Fibroblast of the aortic adventitia (primary cell): ENCODE measurements at places on chromosomes 6 and 20. TPM values are rescaled to one million over a fixed set of nuclear protein-coding genes. Genes with fewer than 3 reads are reported as not detected.

DUSP22 gene
- 17.0 and 18.6 TPM in 2 replicates for total RNA-seq

RBM24 gene
- 0.65 and 1.9 TPM in 2 replicates for total RNA-seq

RAET1G gene
- total RNA-seq = 0.82 and 4.6 TPM in 2 replicates

FHL5 gene
- not detected in 2 replicates for total RNA-seq

RSPO4 gene
- not detected in 2 replicates for total RNA-seq

WFDC10B gene
- not detected in 2 replicates for total RNA-seq

BFSP1 gene
- 1.3 and 3.5 TPM in 2 replicates for total RNA-seq

- DNase-seq = peak; percentile 45
Measured at GRCh38 chr6:149895833-149896271, 2.1 kb downstream of the RAET1E start.

DNA sequence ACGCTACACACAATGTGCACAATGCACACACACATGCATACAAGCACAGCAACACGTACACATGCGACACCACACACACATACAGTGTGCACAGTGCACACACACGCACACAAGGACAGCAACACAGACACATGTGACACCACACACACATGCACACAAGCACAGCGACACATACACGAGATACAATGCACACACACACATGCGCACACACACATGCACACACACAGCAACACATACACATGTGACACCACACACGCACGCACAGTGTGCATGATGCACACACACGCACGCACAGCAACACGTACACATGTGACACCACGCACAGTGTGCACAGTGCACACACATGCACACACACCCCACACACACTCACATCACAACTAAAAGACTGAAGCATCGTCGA is 327.3 kb downstream of the THBS2 start:
- no peak for DNase-seq

DNA sequence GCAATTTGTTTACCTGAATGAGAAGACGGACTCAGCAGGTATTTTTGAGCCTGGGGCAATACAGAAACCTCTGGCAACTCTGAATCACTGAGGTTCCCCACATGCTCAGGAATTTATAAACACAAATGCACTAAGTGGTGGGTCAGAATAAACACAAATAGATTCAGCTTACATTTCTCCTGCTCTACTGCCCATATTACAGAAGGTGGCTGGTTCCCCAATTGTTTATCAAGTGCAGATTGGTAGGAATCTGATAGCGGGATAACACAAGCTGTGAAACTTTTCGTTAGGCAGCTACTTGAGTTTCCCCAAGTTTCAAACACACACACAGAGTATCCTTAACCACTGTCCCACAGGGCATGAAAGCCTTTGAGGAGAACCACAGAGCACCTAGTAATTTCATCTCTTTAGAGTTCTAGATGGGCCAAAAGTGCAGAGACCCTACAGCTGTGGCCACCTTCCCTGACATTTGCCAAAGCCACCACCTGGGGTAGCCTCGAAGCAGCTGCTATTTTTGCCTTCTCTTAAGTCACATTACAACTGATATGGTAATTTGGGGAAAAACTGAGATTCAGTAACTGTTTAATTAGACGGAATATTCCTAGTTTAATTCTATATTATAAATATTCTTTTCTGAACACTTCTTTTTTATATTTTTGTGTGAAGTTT is 204.2 kb upstream of the PTCHD4 start:
- no peak for DNase-seq

DNA sequence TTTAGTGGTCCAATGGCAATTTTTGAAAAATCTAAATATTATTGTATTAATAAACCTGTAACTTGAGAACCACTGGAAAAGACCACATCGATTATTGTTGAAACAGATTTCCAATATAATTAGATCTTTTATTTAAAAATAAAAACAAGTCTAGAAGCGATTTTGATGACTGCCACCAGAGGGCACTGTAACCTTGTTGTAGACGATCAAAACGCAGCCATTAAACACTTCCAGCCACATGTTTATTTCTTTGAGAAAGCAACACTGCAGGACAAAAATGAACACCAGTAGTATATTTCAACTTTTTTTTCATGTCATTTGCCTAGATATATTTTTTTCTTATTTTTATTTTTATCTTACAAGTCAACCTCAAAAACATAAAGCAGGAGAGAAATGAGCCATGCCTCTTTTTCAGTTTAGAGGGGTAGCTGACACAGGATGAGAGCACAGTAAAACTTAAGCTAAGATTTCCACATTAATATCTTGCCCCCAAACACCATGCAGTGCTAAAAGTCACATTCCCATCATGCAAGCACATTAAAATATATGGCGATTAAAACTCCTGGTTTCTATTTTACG is 115.4 kb downstream of the OPRM1 start:
- DNase-seq = peak; percentile 87

- DNase-seq = peak; percentile 99
Measured at GRCh38 chr6:14671261-14671681, 553.7 kb downstream of the CD83 start.

- peak; percentile 31 for DNase-seq
Measured at GRCh38 chr6:80357674-80358073, 251.2 kb downstream of the BCKDHB start.

GRCh38 chr20:671252-672030 is 4.2 kb downstream of the SCRT2 start:
- DNase-seq = no peak

GRCh38 chr6:31711233-31711632 is 3.9 kb upstream of the LY6G6D start:
- no peak for DNase-seq

DNA sequence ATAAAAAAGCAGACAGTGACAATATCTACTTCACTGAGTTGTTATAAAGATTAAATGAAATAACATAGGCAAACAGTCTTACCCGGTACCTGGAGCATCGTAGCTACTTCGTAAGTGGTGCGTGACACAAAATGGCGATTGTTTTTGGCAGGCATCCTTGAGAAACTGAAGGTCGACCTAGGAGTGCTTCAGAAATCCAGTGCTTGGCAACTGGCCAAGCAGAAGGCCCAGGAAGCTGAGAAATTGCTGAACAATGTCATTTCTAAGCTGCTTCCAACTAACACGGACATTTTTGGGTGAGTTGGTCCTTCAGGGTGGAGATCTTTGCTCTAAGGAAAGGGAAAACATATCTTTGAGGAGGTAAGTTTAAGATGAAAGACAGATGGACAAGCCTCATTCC is 4.8 kb downstream of the BPIFA2 start:
- DNase-seq = no peak

- no peak for DNase-seq
Measured at GRCh38 chr6:138559143-138559542, 59.8 kb upstream of the NHSL1 start.

DNA sequence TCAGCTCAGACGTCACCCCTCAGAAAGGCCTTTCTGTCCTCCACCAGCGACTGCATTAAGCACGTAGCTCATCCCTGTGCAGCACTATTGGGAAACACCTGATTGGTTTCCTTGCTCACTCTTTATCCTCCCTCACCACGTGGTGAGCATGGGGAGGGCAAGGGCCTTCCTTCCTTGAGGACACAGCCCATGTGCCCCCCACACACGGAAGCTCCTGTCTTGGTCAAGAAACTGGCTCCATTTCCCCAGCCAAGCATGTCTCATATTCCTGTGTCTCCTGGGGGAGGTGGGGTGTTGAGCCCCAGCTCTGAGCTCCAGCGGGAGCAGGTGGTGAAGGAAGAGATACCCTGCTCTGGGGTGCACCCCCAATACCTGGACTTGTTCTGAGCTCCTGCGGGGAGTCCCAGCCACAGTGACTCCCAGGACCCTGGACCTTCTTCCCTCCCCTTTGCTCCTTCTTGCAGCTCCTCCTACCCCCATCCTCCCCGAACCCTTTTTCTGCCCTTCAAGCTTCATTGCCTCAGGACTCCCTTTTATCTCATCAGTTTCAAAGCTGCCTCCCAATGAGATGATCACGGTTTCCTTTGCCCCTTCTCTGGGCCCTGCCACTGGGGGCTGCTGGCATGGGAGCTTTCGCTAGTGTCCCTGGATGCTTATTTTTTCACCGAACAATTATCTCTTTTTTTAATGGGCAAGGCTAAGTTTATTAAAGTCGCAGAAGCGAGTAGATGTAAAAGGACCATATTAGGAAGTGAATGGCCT is 230.1 kb downstream of the TFAP2C start:
- DNase-seq = no peak

DNA sequence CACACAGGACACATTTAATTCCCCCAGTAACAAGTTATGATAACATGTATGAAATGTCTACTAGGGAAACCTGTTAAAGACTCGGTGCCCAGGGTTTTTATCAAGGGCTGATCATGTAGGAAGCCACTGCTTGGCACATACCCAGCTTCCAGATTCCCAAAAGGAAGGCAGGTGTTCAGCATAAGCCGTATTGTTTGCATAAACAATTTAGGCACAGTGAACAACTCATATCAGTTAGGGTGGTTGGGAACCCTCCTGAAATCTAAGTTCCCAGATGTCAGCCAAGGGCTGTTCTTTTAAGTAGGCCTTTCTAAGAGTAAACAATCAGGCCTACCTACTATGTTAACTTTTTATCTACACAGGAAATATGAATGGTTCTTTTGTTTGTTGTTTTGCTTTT is 74.1 kb downstream of the ASXL1 start:
- no peak for DNase-seq

GRCh38 chr6:117553142-117553541 is 49.2 kb downstream of the GOPC start:
- no peak for DNase-seq

DNA sequence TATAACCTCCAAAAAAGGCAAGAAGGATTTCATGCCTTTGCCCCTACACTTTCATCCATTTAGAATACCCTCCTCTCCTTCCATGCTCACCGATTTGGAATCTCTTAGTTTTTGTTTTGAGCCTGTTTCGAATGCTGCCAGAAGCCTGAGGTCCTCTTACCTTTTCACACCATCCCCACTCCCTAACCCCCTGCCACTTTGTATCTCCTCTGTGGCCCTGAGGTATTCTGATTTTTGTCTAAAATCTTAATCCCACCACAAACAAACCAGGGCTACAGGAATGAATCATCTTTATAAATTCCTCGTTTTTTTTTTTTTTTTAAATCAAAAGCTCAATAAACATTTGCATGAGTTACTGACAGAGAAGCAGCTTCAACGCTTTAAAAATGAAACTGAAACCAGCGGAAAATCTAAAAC is 1.6 kb upstream of the RPS12 start:
- no peak for DNase-seq

GRCh38 chr6:107114926-107115694 is at the start of gene BEND3:
TSS of gene BEND3 (minus strand) at chr6:107115515. CDS start at chr6:107099285, 16,230 bp downstream.
- DNase-seq = no peak

- DNase-seq = no peak
Measured at GRCh38 chr20:45965169-45966002, 6.6 kb downstream of the ZNF335 start.

- no peak for DNase-seq
Measured at GRCh38 chr20:47670913-47671312, 114.4 kb downstream of the SULF2 start.

DNA sequence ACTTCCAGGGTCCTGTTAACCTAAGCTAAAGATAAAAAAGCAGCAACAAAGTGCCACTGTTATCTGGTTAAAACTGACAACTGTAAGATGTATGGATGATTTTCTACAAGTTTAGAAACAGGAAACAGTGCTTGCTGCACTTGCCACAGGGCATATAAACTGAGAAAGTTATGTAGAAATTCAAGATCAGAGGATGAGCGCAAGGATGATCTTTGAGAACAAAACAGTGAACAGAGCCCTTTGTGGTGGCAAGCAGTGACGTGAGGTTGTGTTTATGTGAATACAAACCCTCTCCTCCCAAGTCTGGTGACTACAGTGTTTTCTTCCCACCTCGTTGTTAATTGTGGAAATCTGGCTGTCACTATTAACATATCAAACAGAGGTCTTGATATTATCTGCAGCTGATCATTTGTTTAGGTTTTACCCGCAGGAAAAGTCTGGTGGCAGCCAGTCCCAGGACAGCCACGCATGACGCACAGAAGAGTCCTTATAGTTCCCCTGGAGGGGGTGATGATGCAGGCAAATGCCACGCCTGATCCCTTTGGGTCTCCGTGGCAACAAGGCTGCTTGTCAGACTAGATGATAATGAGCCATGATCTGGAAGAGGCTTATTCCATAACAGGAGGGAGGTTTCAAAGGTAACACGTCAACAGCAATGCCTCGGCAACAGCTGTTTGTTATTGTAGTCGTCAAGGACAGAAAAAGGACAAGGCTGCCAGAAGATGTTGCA is 43.1 kb upstream of the TNFAIP3 start:
- peak; percentile 66 for DNase-seq

DNA sequence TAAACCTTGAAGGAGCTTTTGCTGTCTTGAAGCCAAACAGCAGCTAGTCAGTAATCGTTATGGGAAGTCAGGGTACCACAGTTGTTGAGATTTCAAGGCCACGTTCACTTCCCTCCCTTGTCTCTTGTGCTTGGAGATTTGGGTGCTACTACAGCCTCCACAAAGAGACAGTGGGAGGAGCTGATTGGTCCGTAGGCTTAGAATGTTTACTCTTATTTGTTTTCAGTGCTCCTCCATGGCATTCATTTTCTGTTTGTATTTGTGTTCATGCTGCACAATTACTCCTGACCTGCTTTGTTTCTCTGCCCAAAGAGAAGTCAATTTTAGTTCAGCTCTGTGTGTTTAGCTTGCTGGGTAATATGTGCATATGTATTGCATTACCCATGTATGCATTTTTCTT is 147.7 kb downstream of the PRL start:
- no peak for DNase-seq

DNA sequence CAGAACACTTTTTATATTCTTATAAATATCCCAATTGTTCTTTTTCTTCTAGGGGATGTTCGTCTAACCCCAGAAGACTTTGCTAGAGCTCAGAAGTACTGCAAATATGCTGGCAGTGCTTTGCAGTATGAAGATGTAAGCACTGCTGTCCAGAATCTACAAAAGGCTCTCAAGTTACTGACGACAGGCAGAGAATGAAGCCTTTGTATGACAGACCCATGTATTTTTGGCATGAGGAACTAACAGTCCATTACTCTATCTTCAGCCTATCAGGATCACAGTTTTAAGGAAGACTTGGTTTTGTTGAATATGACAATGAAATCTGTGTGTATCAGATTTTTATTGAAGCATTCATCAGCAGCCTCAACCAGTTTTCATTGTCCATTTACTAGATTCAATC is 71.4 kb downstream of the VTA1 start:
- DNase-seq = no peak

DNA sequence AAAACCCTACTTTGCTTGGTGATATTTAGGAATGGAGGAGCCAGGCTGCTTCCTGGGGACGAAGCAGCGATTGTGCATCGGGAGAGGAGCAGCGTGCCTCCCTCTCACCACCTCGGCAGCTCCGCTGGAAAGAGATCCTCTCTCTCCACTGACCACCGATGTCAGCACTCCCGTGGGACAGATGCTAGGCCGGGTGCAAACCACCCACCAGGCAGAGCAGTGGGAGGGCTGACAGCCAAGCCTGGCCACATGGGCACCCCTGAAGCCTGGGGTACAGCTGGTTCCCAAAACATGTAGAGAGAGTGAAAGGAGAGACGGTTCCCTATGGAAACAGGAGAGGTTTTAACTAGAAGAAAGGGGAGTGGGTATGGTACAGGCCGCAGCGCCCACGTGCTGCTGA is 220.0 kb downstream of the ANKRD60 start:
- no peak for DNase-seq

DNA sequence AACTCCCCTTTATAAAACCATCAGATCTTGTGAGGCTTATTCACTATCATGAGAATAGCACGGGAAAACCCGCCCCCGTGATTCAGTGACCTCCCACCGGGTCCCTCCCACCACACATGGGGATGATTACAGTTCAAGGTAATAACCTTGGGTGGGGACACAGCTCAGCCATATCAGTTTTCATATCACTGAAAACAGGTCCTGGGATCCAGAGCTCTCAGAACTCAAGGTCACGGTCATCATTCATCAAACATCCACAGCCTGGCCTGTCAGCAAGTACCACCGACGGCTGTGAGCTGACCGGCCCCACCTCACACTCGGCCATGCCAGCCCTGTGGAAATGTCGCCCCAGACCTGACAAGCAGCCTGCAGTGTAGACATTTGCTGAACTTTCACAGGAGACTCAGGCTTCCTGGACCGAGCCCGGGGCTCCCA is 14.1 kb upstream of the FRMD1 start:
- no peak for DNase-seq
